ENCODE measurements at places on chromosomes 3 and 15.

GRCh38 chr15:58139276-58139988 is 1.3 kb downstream of the AQP9 start:
- peak; percentile 25 for DNase-seq

DNA sequence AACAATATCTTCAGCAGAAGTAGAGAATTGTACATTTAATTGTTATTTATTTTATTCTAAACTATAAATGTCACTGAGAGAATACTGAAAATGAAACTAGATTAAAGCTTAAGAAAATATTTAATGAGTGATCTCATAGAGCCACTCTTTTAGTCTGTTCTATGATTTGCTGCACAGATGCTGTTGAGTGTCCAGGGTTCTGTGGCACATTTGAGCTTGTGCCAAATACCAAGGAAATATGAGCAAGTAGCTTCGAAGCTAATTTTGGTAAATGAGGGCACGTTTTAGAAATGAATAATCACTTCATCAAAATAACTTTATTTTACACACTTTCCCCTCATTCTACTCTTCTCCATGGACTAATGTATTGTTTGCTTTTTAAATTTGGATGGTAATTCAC is 53.6 kb upstream of the THRB start:
- DNase-seq: no peak

GRCh38 chr15:77376770-77377169 is 43.1 kb downstream of the PEAK1 start:
- no peak for DNase-seq

GRCh38 chr15:91150502-91151160 is 50.6 kb downstream of the SV2B start:
- DNase-seq: no peak

Data from epithelial cell of esophagus (primary cell).